ENCODE measurements at places on chromosomes 16 and 17.

DNA sequence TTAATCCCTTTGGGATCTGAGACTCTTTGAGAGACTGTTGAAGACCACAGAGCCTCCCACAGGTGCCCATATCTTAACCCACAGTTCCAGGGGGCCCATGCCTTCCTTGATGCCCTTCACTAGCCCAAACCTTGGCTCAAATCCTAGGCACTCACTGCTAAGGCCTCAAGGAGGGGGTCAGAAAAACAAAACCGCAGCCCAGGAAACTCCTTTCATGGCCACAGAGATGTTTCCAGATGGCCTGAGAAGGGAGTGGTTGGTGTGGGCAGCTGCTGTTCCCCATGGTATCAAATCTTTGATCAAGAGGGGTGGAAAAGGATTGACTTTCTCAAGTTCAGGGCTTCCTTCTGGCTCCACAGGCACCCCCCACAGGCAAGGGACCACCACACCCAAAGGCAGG lies 44.7 kb downstream of the CDH1 start:
- DNase-seq: no peak

DNA sequence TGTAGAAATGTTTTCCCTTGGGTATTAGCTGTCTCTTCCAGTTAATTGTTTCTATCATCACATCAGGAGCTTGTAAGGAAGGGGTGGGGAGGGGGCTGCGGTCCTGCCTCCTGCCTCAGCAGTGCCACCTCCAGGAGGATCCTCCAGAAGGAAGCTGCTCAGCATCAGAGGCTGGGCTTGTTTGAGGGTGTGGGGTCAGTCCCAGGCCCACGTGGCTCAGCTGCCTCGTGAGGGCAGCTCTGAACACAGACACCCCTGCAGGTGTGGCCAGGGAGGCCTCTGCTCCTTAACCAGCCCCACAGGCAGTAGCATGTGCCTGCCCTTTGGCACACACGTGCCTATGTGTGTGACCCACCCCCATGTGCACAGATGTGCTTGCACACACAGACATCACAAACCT lies 46.3 kb downstream of the MRM1 start:
- DNase-seq: no peak

- DNase-seq: no peak
Measured at GRCh38 chr16:1345087-1345486, 6.6 kb downstream of the TSR3 start.

GRCh38 chr16:22663389-22664064 lies 150.4 kb upstream of the HS3ST2 start:
- no peak for DNase-seq

- no peak for DNase-seq
Measured at GRCh38 chr16:53235851-53236250, 181.1 kb downstream of the CHD9 start.

Measured in C1 segment of cervical spinal cord (tissue), 14 donors.